Fibroblast of mammary gland (primary cell): ENCODE measurements at places on chromosomes 7 and 10.
A peak's percentile ranks its signal among the peaks of the same experiment; 100 is the strongest.

DNA sequence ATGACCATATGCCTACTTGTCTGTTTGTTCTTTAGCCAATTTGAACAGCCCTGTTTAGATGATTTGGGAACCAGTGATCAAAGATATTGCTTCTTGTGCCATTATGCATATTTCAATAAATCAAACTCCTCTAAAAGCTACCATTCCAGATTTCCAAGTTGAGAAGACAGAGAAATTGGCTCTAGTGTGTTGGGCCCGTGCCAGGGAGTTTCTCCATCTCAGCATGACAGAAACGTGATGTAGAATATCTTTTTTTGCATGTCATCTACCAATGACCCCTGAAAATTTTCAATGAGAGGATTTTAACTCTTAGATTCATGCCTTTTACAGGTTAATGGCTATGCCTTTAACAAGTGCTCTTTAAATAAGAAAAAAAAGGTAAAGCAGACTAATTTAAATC lies 50.7 kb upstream of the CABCOCO1 start:
- DNase-seq, result no peak

DNA sequence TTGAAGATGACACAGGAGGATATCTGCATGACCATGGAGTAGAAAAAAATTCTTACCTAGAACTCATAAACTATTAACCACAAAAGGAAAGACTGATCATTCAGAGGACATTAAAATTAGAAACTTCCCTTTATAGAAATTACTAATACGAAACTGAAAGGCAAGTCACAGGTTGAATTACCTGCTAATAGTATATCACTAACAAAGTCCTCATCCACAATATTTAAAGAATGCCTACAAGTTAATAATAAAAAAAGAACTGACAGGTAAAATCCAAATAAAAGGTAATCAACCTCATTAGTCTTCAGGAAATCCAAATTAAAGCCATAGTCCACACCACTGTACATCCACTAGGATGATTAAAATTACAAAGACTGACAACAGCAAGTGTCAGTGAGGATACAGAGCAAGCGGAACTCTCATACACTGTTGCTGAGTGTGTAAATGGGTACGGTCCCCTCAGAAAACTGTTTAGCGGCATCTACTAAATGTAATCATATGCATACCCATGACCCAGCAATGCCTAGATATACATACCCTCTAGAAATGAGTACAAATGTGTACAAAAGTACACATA lies 71.2 kb downstream of the ARHGAP21 start:
- no peak for DNase-seq

DNA sequence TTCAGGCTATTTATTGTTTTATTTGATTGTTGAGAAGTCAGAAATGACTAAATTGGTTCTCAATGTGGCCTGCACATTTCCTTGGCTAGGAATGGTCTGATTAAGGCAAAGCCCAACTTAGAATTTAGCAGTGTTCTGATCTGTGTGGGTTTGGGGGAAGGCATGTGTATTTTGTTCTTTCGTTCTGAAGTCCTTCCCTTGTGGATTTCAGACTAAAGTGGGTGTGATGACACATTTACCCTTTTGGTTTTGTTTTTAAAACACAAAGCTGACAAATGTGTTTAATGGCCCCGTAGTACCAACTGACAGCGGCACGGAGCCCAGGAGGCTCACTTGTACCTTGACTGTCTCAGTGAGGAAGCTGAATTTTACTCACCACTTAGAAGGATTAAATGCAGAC lies 452.3 kb upstream of the GALNT17 start:
- DNase-seq, result peak; percentile 39

GRCh38 chr7:118418433-118418832 lies 193.9 kb downstream of the ANKRD7 start:
- DNase-seq, result no peak

DNA sequence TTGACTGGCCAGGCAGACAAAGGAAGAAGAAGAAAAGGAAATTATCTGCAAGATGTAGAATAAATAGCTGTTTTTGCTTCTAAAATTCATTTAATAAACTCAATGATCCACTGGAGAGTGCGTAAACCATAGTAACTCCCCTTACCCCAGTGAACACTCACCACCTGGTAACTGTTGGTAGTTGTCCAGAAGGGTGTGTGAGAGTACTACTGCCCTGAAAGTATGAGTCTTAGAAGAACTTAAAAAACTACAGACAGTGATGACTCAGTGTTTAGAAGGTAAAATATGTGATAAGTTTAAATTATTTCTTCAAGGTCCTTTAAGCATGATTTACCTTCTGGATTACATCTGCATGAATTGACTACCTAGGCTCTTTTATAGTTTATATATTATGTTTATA lies 53.0 kb upstream of the SEMA3A start:
- DNase-seq, result peak; percentile 81

DNA sequence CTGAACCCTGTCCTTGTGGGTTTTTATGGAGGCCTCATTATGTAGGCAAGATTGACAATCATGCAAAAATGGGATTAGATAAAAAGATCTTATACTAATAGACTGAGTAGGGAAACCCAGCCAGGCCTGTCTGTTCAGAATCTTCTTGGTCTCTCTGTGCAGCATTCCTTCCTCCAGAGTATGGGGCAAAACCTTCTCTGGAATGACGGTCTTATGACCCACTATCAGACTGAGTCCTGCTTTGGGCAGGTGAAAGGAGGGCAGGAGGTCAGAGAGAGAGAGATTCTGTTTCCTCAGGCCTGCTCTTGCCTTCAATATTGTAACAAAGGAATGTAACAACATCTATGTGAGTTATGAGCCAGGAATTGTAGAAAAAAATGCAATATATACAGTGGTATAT lies 182.6 kb downstream of the DNAJC1 start:
- DNase-seq, result no peak

GRCh38 chr7:4665661-4666060 lies 16.4 kb upstream of the FOXK1 start:
- DNase-seq, result peak; percentile 92

DNA sequence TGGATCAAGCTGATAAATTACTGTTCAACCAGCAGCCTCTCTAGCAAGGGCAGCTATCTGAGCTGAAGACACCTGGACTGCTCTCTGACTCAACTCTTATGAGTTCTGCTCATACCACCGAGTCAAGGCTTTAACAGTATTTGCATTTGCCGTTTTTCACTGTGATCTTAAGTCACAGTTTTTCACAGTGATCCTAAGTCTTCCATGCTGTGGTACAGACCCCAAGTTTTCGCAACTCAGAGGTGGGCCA lies 31.3 kb downstream of the PIP4K2A start:
- peak; percentile 45 for DNase-seq

DNA sequence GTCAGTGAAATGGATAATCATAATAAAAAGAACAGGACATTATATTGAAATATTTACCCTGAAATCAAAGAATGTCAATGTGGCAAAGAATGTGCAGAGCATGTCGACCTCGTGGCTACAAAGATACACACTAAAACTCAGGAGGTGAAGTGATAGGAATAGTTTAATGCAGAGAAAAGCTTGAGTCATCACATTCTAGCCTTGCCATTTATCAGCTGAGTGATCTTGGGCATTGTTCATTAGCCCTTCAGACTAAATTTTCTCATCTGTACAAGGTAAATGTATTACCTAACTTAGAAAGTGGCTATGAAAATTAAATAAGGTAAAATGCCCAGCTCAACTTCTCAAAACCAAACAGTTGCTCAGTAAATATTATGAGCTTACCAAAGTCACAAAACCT lies 22.6 kb downstream of the CALCR start:
- DNase-seq, result no peak

- DNase-seq, result no peak
These were observed 82.8 kb upstream of the VIPR2 start for GRCh38 chr7:159227433-159227832.
